Omental fat pad (tissue), 4 donors: ENCODE measurements at places on chromosomes 4 and X.

- no peak for DNase-seq
Measured at GRCh38 chr4:96093563-96093962, 253.7 kb downstream of the PDHA2 start.

DNA sequence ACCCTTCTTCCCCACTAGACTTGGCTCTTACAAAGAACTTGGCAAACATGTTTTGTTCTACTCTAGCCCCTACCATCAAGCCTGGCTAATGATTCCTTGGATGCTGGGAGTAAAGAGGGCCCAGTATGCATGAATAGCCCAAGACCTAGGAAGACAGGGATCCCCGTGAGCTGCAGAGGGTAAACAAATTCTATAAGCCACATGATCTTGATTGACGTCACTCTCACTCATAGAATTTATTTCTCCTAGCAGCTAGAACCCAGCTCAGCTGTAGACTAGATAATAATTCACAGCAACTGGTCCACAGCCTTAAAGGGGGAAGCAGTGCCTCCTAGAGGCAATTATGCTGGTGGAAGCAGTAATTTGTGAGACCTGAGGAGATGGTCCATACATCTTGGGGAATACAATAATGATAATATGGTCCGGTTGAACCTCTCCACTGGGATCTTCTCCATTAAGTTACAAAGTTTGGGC is 16.1 kb upstream of the USO1 start:
- no peak for DNase-seq

GRCh38 chr4:158817562-158818296 is 48.9 kb downstream of the FNIP2 start:
- DNase-seq, result no peak

GRCh38 chr4:184287697-184288255 is 70.1 kb upstream of the ENPP6 start:
- no peak for DNase-seq

DNA sequence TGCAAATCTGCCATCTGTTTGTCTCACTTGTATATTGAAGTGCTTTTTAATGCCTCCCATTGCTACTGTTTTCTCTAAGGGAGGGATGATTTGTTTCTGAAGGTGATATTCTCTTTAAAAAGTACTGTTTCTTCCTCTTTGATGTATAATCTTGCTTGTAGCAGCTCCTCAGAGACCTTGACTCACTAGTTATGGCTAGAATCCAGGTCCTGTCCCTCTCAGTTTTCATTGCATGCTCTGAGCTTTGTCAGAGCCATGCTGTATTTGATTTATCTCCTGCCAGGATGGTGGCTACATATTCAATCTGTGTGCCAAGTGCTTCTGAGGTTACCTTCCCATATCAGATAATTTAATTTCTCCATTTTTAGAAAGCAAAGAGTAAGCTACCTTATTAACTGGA is 56.0 kb downstream of the GLUD2 start:
- no peak for DNase-seq

DNA sequence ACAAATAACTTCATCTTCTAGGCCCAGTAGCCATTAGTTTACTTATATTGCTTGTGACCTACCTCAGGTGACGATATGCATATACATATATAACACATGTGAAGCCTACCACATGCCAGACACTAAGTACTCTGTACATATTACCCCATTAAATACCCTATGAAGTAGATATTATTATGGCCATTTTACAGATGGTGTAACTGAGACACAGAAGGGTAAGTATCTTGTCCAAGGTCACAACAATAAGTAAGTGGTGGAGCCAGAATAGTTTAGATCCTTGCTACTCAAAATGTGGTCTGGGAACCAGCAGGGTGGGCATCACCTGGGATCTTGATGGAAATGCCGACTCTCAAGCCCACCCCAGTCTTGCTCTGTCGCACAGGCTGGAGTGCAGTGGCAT is 78.1 kb upstream of the RAPGEF2 start:
- DNase-seq, result no peak

- no peak for DNase-seq
Measured at GRCh38 chr4:36189511-36190226, 54.6 kb downstream of the ARAP2 start.

DNA sequence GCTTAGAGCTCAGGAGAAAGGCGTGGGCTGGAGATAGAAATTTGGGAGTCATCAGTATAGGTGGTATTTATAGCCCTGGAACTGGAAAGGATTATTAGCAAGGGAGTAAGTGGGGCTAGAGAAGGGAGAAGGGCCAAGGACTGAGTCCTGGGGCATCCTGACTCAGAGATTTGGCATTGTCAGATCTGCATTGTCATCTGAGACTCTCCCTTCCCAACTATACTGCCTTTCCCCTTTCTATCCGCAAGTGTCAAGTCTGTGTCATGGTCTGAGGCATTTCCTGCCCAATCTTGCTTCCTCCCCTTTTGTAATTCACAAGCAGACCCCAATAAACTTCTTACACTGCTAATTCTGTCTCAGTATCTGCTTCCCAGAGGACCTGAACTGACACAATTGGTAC is 24.4 kb upstream of the SLC25A43 start:
- DNase-seq, result no peak

DNA sequence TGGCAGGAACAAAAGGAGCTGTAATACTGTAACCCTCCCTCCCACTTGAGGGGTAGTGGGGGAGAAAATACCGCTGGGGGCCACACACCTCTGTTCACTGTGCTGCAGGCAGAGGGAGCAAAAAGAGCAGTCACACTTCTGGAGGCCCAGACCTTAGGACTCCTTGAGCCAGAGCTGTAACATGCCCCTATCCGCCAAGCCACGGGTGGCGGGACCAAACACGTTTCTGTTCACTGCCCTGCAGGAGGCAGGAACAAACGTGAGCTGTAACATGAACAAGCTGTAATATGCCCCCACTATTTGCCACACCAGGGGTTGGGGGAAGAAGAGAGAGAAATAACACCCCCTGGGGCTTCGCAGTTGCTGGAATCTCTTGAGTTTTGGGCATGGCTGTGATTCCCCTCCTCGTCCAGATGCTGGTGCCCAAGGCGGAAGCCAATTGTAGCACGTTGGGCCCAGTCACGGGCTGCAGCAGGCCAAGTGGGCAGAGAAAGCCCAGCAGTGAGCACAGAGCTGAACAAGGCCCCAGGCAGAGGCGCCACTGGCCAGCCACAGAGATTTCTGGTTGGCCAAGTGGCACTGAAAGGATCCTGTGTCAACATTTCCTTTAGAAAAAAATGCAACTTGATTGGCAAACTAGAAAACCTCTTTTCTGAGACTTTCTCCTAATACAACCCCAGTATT is 509.7 kb downstream of the INPP4B start:
- DNase-seq, result no peak
